ENCODE measurements at places on chromosomes 6 and 20. TPM values are rescaled to one million over a fixed set of nuclear protein-coding genes. Genes with fewer than 3 reads are reported as not detected.

DNA sequence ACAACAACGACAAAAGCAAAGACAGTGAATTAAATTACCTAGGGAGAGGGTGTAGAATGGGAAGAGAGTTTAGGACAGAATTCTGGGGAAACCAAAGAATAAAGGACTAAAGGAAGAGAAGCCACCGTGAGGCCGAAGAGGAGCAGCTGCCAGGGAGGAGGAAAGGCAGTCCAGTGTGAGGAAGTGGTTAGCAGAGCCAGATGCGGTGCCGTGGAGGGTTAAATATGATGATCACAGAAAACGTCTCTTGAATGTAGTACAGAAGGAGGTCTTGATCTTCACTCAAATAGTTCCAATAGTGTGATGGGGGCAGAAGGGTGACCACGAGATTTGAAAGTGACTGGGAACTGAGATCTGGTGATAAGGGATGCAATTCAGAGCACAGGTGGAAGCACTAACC is 67.7 kb downstream of the TMEM244 start:
- no peak for DNase-seq

DNA sequence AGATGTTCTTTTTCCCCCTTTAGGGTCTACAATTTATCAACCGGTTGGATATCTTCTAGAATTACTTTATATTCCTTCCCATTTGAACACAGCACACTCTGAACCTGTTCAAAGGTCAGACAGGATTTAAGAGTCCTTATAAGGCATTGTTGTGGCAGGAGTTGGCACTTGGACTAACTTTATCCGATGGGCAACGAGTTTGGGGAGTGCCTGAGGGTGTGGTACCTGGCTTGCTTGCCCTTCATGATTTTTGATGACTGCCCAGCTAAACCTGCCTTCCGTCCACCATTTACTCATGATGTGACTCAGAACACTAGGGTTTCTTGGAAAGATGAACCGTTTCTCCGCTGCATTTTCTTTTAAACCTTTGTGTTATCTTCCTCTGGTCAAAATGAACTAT is 285.2 kb downstream of the FOXC1 start:
- DNase-seq, result peak; percentile 66

GRCh38 chr20:59342023-59342957 is 41.9 kb downstream of the EDN3 start:
- no peak for DNase-seq

DNA sequence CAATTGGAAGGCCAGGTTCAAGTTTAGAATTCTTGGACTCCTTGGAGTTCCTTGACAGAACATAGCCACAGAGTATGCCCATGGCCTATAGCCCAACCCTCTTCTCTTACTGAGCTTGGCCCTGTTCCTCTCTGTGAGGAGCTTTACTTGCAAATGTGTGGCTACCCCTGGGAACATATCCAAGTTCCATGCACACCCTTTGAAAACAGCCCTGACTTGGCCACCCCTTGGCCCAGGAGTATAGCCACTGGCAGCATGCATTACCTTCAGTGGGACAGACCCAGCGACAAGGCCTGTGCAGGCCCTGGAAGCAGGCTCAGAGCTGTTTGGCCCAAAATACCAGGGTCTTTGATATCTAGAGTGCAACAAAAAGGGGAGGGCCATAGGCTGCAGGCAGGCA is 19.5 kb upstream of the MAS1 start:
- no peak for DNase-seq

ENPP1 gene
- 0.08 TPM for total RNA-seq

CST2 gene
- total RNA-seq, result not detected

DNA sequence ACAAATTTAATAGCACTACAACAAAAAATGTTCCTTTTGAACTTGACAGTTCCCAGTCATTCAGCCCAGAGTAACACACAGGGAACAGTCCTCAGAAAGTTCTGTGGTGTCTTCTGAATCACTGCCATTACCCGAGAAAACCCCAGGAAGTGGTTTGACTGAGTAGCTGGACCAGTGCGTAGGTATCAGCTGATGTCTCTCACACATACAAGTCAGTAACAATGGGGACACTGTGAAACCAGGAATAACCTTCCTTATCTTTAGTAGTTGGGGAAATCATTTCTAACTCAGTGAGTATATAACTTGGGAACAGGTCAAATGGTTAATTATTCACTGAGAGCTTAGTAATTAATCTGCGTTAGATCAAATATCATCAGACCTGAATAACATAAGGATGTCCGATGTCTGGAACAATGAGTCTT is 73.1 kb downstream of the HIVEP2 start:
- peak; percentile 97 for DNase-seq

UNC5CL gene
- 0.50 TPM for total RNA-seq

- DNase-seq, result no peak
Observed at GRCh38 chr6:23870496-23870895, 255.5 kb upstream of the NRSN1 start.

DNA sequence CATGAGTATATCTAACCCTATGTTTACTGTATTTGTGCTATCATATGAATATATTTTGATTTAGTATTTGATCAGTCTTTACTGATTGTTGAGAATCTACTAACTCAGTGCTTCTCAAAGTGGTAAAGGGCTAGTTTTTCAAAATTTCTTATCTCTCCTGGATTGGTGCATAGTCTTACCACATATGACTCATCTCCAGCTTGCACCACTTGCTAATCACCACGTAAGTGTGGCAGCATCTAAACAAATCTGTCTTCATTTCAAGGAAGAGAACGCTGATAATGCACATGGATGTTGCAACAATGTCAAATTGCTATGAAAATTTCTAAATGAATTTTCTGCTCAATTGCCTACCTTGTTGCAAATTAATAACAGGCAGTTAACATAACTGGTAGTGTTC is 299.5 kb downstream of the PAX1 start:
- DNase-seq, result no peak

GRCh38 chr6:106145741-106146227 is 59.6 kb downstream of the PRDM1 start:
- peak; percentile 62 for DNase-seq

DNA sequence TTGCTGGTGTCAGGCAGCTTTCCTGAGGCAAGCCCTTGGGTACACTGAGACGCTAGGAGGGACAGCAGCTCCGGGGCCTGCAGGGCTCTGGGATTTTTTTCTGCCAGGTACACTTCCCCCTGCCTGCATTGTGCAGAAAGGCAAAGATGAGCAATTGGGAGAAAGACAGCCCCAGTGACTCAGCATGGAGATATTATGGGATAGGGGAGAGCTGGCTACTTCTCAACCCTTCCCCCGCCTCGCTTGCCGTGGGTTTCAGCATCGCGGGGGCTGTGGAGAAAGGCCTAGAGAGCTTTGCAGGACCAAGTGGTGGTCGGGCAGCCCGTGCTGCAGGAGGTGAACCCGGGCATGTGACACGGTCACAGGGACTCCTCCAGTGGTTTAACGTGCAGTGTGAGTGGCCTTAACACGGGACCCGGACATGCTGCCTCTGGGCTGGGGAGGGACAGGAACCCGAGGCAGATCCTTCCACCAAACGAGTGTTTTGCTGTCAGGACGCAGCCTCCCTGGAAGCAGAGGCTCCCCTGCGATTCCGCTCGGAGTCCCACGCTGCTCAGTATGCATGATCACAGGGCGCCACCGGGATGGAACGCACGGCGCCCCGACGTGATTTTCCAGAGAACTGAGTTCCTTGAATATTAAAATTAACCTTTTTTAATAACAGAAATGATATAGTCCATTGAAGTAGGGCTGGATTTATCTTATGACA is 139.9 kb downstream of the CDH4 start:
- DNase-seq, result peak; percentile 21

GRCh38 chr6:168130697-168131371 is 51.8 kb upstream of the FRMD1 start:
- no peak for DNase-seq

- no peak for DNase-seq
Observed at GRCh38 chr20:2280082-2280481, 15.7 kb upstream of the TGM3 start.

GRCh38 chr6:41878246-41878645 is 16.9 kb downstream of the USP49 start:
- peak; percentile 3 for DNase-seq

TAGAP gene
- total RNA-seq, result 0.33 TPM

SLC32A1 gene
- not detected for total RNA-seq

DNA sequence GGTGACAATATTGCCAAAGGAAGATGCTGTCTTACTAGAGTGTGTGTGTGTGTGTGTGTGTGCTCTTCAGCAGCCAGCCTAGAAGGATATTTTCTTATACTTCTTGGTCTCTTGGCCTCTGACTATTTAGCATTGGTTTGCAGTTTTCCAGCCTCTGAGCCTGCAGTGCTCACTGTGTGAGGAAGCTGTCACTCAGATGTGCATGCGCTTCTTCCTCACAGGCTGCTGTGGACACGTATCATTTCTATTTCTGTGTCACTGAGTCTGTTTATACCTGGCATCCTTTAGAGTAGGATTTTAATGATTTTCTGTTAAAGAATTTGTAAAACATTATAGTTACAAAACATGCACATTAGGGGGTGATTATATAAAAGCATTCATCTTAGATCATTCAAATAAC is 83.3 kb downstream of the ALDH8A1 start:
- DNase-seq, result no peak

- DNase-seq, result no peak
Observed at GRCh38 chr6:6788394-6789032, 200.0 kb downstream of the LY86 start.

DNA sequence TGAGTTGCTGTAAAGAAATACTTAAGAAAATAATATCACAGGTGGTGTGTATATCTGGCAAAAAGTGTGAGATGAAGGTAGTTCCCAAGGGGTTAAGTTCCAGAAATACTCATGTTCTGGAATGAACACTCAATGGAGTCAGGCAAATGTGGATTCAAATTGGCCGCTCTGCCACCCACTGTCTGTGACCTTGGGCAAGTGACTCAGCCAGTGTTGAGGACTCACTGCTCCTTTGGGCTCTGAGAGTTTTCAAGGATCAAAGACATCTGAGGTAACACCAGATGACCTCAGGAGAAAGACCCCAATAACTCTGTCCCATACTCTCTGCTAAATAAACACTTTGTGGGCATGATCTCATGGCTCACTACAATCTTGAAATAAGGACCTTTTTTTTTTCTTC is 59.2 kb upstream of the EYA2 start:
- no peak for DNase-seq

- DNase-seq, result no peak
Observed at GRCh38 chr6:98900706-98901105, 47.0 kb downstream of the FBXL4 start.

- no peak for DNase-seq
Observed at GRCh38 chr20:2221921-2222320, 73.9 kb upstream of the TGM3 start.

DNA sequence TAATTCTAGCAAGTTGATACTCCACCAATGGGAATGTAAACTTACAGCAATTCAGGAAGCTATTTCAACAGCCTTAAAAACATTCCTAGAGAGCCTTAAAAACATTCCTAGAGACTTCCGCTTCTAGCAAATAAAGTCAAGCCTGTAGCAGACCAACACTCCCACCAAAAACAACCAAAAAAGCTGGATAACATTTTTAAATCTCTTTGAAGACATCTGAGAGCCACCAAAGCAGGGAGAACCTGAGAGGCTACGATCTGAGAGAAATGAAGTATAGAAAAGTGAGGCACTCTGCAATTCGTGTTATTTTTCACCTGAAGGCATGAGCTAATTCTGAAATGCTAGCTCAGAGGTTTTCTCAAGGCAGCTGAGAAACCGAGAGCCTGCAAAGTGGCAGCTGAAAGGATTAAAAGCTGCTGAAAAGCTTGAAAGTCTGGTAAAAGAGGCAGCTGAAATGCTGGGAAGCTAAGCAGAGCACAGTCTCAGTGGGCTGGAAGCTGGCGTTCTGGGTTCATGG is 20.9 kb downstream of the GPR63 start:
- no peak for DNase-seq

DNA sequence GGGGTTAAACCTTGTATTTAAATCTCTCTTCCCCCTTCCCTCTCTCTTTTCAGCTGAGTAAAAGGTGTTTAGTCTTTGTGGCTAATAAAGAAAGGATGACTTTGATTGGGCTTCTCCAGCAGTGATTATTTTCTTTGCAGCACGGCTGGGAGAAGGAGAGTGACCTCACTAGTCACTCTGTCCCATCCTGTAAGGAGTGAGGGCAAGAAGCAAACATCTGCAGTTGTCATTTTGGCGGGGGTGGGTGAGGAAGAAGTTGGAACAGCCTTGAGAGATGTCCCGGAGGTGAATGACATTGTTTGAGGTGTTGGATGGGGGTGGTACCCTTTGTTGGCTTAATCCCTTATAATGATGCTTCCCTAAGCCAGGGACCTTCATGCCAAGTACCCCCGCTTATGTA is 223.6 kb downstream of the EYA2 start:
- no peak for DNase-seq

DNA sequence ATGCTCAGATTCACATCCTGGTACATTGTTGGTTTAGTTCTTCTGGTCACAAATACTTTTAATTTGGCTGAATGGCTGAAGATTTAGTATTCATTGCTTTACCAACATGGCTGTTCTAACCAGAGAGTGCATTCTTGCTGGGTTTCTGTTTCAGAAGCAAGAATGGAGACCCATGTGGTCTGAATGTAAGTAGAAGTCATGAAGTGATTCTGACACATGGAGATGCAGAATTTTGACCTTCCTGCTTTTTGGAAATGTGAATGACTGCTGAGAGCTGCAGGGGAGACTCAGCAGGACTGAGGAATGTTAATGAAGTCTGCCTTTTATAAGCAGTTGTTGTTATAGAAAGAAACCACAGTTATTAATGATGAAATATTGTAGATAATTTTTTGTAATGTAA is 576.1 kb upstream of the MARCKS start:
- no peak for DNase-seq

SFTA2 gene
- total RNA-seq, result not detected

- DNase-seq, result no peak
Observed at GRCh38 chr20:54385746-54386145, 89.6 kb upstream of the DOK5 start.

GRCh38 chr20:48324744-48325143 is 503.1 kb downstream of the PREX1 start:
- DNase-seq, result no peak

IP6K3 gene
- total RNA-seq, result 0.33 TPM

PRICKLE4 gene
- 1.5 TPM for total RNA-seq

- DNase-seq, result no peak
Observed at GRCh38 chr6:106247293-106247692, 78.3 kb downstream of the ATG5 start.

GRCh38 chr6:125789576-125790357 is 993 bp upstream of the NCOA7 start:
- peak; percentile 32 for DNase-seq

GRCh38 chr20:36145877-36146707 is 8.4 kb upstream of the EPB41L1 start:
- no peak for DNase-seq

DNA sequence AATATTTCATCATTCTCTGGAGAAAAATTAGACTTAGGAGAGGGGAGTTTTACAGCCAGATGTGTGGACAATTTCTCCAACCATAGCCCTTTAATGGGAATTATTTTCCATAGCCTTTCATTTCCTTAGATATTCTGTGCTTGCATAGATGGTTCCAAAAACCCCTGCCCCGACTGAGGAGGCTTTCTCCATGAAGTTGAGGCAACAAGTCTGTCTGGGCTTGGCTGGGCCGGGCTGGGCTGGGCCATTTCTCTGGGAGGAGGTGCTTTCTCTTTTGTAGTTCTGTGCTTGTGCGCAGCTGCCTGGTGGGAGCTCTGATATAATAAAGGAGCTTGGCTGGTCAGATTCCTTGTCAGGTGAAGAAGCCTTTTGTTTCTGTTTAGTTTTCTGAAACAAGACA is 71.4 kb downstream of the SOBP start:
- no peak for DNase-seq

GRCh38 chr20:34637245-34638038 is 39.5 kb downstream of the PIGU start:
- DNase-seq, result peak; percentile 40

PCMT1 gene
- 122 TPM for total RNA-seq

GRCh38 chr6:166346965-166347364 is 4.6 kb upstream of the SFT2D1 start:
- no peak for DNase-seq

GRCh38 chr6:156080371-156080770 is 624.7 kb upstream of the NOX3 start:
- DNase-seq, result no peak
